CD4-positive, alpha-beta T cell treated with Interleukin-4 for 4 hours (primary cell): ENCODE measurements at places on chromosomes 11 and 22.
A peak's percentile ranks its signal among the peaks of the same experiment; 100 is the strongest.

DNA sequence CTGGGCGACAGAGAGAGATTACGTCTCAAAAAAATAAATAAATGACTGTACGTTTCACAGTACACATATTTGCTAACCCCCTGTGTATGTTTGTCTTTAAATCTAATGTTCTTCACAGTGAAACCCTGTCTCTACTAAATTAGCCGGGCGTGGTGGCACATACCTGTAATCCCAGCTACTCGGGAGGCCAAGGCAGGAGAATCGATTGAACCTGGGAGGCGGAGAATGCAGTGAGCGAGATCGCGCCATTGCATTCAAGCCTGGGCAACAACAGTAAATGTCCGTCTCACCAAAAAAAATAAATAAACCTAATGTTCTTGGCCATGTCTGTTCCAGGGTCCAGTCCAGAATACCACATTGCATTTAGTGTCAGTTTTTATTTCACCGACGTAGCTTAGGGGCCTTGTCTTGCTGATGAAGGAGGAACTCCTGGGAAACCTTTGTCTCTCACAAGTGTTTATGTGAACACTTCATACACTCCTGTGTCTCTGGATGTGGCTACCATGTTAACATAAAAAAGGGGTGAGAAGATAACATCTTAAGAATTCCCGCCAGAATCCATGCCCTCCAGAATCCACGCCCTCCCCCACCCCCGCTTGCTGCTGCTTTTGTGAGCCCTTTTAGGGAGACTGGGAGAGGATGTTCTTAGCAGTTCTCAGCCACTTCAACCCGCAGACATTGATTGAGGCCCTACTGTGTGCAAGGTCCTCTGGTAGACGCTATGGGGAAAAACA is 5.0 kb upstream of the SERHL2 start:
- DNase-seq, result no peak

DNA sequence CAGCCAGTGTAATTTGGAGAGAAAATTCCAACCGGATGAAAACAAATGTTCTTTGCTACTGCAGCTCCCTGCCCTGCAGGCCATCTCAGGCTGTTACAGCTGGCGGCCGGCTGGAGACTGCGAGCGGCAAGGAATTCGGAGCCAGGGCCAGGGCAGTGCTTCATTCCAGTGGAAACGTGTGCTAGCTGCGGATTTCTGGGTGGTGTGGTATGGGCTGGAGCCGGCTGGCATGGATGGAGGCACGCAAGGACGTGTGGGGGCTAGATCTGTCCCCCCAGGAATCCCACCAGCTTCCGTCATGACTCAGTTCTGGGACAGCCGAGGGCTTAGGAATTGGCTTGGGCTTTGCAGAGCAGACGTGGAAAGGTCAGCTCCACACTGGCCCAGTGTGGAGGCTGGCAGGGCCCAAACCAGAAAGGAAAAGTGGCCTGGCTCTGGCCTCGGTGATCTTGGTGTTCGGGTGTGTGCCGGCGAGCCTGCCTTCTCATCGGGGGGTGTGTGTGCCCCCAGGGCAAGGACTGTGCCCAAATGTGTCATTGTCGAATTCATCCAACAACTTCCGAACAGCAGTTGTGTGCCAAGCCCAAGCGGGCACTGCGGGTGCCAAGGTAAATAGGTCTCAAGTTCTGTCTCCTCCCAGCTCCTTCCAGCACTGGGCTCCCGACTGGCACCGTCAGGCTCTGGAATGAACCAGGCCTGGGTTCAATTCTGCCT is 48.1 kb upstream of the SHISAL1 start:
- DNase-seq, result no peak

DNA sequence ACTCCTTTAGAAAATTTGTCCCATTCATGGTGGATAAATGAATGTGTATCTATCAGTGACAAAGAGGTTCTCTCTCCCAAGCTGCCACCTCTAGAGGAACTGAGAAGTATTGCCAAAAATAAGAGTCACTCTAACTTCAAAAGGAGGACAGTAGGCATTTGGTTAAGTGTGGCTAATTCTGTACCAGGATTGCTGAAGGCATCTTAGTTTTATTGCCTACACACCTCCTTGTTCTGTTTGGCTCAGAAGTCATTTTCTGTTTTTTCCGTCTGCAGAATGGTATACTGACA is 189.0 kb upstream of the MPPED2 start:
- no peak for DNase-seq

GRCh38 chr22:35464399-35464798 is 64.5 kb downstream of the MCM5 start:
- no peak for DNase-seq

DNA sequence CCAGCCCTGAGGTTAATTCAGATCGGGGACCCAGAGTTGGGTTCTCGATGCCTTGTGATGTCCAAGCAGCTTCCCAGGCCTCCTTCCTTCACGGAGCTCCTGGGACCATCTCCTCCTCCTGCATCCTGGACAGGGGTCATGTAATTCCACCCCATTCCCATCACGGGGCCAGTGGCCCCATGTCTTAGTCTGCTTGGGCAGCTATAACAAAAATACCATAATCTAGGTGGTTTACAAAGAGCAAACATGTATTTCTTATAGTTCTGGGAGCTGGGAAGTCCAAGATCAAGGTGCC is 41.7 kb upstream of the PRDM11 start:
- no peak for DNase-seq

GRCh38 chr11:84234011-84234410 is 947.8 kb upstream of the CCDC90B start:
- DNase-seq, result no peak

GRCh38 chr11:134066943-134067885 is 1.7 kb upstream of the JAM3 start:
- no peak for DNase-seq

- no peak for DNase-seq
Observed at GRCh38 chr11:69374946-69375310, 81.0 kb downstream of the MYEOV start.

DNA sequence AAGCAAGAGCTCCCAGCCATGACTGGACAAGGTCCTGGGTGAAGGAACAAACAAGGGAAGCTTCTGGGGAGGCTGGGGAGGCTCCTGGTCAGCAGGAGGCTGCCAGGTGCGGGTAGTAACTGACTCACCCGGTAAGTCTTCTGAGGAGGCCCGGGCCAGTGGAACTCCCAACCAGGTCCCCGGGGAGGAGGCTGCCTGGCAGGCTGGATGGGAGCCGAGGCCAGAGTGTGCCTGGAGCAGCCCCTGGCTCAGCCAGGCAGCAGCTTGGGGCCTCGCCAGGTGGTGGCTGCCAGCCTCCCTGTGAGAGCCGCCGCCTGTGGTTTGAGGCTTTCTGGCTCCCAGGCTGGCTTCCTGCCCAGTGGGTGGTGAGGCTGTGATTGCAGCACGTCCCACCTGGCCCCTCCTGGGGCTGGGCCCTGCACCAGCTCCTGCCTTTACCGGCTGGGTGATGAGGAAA is 46.2 kb downstream of the IGF2 start:
- DNase-seq, result peak; percentile 34

DNA sequence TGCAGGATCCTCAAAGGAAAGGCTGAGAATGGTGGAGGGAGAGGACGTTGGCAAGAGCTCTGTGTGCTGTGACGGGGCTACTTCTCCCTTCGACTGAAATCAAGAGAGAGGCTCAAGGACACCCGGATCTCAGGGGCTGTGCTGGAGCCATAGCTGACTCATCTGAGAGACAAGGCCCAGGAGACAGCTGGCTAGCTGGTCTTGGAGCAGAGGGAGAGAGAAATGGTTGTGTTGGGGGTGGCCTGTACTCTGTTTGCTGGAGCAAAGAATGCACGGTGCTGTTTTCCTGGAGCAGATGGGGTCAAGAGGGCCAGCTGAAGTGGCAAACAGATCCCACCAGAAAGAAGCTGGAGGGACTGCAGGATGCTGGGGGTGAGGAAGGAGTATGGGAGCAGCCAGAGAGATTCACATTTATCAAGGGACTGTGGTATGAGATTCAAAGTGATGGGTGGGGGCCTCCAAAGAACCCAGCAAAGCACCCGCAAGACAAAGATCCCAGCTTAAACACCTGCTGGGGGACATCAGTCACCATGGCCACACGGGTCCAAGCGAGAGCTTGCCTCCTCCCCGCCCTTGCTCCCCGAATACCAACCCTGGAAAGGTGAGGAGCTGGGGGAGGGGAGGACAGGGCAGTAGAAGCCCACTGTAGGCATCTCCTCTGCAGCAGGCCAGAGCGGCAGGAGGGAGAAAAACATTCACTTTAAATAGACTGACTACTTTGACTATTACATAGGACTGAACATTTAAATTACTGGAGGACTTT is 40.8 kb downstream of the MAP6 start:
- DNase-seq, result no peak

DNA sequence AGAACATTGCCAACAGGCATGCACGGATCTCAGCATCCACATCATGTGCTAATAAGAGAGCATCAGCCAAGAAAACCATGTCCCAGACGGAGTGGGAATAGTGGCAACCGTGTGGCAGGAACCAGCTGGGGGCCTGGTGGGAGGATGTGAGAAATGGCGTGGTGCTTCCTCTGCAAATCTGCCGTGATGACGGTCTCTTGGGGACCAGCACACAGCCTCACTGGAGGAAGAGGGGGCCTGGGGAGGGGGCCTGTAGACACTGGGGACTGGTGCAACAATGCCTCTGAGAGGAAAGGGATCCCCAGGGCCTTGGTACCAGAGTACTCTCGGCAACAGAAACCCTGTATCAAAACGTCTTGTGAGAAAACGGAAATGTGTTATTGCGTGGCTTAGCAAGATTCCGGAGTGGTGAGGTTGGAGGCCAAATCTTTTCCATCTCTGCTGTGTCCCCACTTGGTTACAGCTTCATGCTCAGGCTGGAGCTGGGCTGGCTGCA is 154.3 kb upstream of the TBCEL start:
- no peak for DNase-seq

DNA sequence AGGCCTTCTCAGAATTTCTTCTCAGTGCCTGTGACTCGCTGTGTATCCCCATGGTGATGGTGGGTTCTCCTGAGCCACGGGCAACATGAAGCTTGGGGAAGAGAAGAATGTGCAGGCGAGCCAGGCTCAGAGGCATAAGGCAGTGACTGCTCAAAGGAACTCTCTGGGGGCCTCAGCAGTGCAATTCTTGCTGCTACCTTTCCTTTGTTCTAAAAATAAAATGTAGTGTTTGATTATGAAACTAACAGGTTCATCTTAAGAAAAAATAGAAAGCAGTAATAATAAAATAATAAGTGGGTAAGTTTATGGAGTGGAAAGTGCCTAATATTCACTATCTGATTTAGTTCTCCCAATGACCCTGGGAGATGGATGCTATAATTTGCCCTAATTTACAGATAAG is 46.7 kb downstream of the MEI1 start:
- DNase-seq, result no peak
